ENCODE measurements at places on chromosomes 7 and 10.

GRCh38 chr10:114632869-114633715 lies 25.0 kb downstream of the ABLIM1 start:
- H3K4me3 ChIP-seq: peak overlapping the region; percentile 69
- DNase-seq: peak; percentile 86
- H3K36me3 ChIP-seq: no peaks in the 10 kb centered on the region
- H3K4me1 ChIP-seq: peaks cover 3% of the 10 kb centered on the region

DNA sequence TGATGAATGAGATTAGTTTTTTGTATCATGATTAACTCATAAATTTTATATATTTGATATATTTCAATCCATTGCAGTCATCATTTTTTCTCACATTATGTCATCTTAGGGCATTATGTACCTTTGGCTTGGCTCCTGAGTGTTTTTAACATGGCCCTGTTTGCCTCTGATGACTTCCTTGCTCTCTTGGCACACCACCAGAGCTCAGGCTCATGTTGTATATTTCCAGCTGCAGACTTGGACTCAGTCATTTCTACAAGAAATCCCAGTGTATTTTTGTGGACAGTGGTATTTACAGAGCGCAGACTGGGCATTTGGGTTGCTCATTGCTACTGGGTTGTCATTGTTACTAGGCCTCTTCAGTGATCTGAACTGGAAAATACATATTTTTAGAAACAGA lies 188.5 kb downstream of the ADRA2A start:
- H3K27ac ChIP-seq: no peak overlapping the region
- DNase-seq: no peak
- H3K27me3 ChIP-seq: no peaks in the 10 kb centered on the region
- H3K4me1 ChIP-seq: no peaks in the 10 kb centered on the region

DNA sequence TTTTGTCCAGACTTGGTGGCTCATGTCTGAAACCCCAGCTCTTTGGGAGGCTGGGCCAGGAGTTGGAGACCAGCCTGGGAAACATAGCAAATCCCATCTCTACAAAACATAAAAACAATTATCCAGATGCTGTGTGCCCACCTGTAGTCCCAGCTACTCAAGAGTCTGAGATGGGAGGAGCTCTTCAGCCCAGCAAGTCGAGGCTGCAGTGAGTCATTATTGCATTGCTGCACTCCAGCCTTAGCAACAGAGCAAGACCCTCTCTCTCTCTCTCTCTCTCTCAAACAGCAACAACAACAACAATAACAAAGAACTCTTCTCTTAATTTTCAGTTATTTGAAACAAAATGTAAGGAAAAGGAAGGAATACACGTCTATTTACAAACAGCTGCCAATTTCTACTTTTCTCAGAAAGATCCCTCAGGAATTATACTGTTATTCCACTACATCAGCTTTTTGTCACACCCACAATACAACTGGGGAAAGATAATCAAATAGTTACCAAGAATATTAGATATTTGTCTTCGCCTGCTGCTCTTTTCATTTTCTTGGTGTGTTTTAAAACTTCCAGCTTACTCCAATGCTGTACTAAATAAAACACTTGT lies 5.1 kb upstream of the TSPAN12 start:
- DNase-seq: no peak
- H3K36me3 ChIP-seq: no peaks in the 10 kb centered on the region
- H3K4me3 ChIP-seq: no peak overlapping the region
- no peaks in the 10 kb centered on the region for H3K4me1 ChIP-seq
- no peak overlapping the region for H3K27ac ChIP-seq

- H3K27me3 ChIP-seq: no peaks in the 10 kb centered on the region
- H3K36me3 ChIP-seq: no peaks in the 10 kb centered on the region
- H3K4me1 ChIP-seq: no peaks in the 10 kb centered on the region
- H3K4me3 ChIP-seq: peak overlapping the region; percentile 93
These were observed 581 bp downstream of the FAM3C start for GRCh38 chr7:121395494-121395960.

DNA sequence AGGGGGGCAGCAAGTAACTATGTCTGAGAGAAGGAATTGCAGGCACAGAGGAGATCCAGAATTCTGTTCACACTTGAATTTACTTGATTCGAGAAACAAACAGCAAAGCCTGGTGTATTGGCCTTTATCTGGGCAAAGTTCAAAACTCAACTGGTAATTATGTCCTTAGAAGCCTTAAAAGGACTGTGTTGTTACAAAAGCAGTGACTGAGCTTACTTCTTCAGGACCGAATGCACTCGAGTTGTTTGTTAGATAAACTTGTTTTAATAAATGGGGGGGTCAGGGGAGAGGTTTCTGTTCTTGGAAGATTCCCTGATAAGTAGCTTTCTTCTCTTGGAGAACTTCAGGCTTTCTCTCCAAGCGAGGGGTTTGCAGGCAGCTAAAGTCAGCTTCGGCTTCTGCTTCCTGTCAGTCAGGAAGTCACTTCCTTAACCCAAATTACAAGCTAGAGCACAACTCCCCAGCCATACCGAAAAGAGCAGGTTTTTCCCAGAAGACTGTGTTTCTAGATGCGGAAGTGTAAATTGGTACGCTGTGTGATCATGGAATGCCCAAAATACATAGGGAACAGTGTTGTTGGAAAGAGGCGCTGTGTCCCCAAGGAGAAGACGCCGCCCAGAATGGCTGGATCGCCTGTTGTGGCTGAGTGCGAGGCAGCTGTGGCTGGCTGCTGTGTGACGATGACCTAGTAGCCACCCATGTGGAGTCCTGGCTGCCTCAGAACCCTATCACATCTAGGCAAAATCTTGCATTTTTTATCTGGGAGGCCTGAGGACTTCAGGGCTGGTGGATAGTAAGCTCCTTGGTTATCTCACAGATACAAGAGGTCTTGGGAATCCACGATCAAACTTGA lies 110.4 kb downstream of the TCF7L2 start:
- H3K27ac ChIP-seq: peak overlapping the region; percentile 96
- DNase-seq: no peak
- H3K36me3 ChIP-seq: no peaks in the 10 kb centered on the region
- H3K4me1 ChIP-seq: peaks cover 31% of the 10 kb centered on the region
- peak overlapping the region; percentile 43 for H3K4me3 ChIP-seq
- H3K27me3 ChIP-seq: no peaks in the 10 kb centered on the region

GRCh38 chr10:79345241-79346011 lies 1.8 kb upstream of the PPIF start:
- H3K27me3 ChIP-seq: no peaks in the 10 kb centered on the region
- H3K4me1 ChIP-seq: peaks cover 4% of the 10 kb centered on the region
- no peaks in the 10 kb centered on the region for H3K36me3 ChIP-seq
- H3K27ac ChIP-seq: no peak overlapping the region
- no peak overlapping the region for H3K4me3 ChIP-seq
- DNase-seq: no peak

GRCh38 chr7:101927802-101928201 lies 110.4 kb downstream of the CUX1 start:
- no peaks in the 10 kb centered on the region for H3K36me3 ChIP-seq
- H3K27me3 ChIP-seq: no peaks in the 10 kb centered on the region
- no peak overlapping the region for H3K4me3 ChIP-seq
- H3K27ac ChIP-seq: peak overlapping the region; percentile 56

DNA sequence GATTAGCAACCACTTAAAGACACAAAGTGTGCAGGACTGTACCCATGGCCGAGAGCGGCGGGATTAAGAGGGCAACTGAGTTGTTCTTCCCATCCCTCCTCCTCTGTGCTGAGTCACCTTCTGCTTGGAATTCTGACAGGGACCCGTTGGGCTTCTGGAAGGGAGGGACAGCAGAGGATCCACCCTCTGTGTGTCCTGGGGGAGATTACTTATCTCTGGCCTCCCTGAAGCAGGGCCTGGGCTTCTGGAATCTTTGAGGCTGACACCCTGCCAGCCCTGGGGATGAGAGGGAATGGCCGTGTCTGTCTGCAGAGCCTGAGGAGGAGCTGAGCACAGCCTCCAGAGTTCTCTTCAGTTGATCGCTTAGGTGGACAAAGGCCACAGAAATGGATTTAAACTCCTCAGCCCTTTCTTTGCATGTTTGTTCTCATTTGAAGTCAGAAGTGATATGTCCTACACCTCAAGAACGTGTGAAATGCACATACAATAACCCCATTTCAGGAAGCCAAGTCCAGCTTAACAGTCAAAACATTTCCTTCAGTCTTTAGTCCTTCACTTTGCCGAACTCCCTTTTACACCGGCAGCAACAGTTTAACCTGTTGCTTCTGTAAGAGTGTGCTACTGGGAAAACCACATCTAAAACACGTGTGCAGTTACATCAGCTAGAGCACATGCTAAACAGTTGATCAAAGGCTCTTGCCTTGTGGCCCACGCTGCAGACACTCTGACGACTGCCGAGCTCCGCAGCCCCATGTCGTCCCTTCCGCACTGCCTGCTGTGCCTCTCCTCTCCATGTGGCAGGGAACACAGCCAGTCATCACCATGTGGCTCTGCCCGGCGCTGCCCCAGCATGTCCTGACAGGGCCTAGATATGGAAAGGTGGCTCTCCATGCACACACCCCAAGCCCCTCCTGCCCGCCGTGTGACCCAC lies 55.7 kb downstream of the IKZF1 start:
- no peak for DNase-seq
- no peaks in the 10 kb centered on the region for H3K27me3 ChIP-seq
- H3K4me3 ChIP-seq: no peak overlapping the region
- H3K4me1 ChIP-seq: no peaks in the 10 kb centered on the region

GRCh38 chr7:133139350-133139749 lies 57.5 kb upstream of the CHCHD3 start:
- DNase-seq: no peak
- no peaks in the 10 kb centered on the region for H3K27me3 ChIP-seq
- H3K4me1 ChIP-seq: no peaks in the 10 kb centered on the region
- H3K36me3 ChIP-seq: no peaks in the 10 kb centered on the region

GRCh38 chr7:43479042-43479441 lies 103.9 kb upstream of the STK17A start:
- no peak overlapping the region for H3K27ac ChIP-seq
- no peaks in the 10 kb centered on the region for H3K4me1 ChIP-seq
- DNase-seq: no peak
- H3K27me3 ChIP-seq: no peaks in the 10 kb centered on the region

GRCh38 chr7:23405240-23405618 lies 65.1 kb downstream of the IGF2BP3 start:
- H3K27me3 ChIP-seq: no peaks in the 10 kb centered on the region
- H3K36me3 ChIP-seq: no peaks in the 10 kb centered on the region
- no peak overlapping the region for H3K4me3 ChIP-seq
- no peak for DNase-seq
- no peak overlapping the region for H3K27ac ChIP-seq

DNA sequence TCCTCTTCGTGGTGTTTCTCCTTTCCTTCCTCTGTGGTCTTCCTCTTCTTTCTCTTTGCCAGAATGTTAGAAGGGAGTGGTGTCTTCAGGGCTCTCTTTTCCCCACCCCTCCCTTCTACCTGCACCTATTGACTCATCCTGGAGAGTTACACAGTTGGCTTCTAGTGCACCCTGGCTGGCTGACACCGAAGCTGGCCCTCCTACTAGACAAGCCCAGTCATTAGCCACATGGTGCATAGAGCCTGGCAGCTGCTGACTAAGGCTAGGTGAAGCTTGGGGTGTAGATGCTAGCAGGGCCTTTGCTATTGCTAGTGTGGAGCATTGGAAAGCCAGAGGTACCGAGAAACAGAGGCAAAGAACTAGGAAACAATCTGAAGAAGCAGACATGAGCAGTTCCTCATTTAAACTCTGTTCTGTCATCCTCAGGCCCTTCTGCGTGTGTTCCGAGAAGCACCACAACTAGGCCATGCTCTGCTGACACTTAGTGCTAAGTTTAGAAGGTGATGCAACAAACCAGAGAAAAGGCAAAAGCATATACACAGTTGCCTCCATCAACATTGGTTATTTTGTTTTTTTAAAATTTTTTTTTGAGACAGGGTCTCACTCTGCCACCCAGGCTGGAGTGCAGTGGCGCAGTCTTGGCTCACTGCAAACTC lies 213.9 kb downstream of the BAMBI start:
- H3K4me1 ChIP-seq: no peaks in the 10 kb centered on the region
- H3K27me3 ChIP-seq: no peaks in the 10 kb centered on the region
- H3K27ac ChIP-seq: no peak overlapping the region
- no peak overlapping the region for H3K4me3 ChIP-seq
- H3K36me3 ChIP-seq: no peaks in the 10 kb centered on the region
- no peak for DNase-seq

DNA sequence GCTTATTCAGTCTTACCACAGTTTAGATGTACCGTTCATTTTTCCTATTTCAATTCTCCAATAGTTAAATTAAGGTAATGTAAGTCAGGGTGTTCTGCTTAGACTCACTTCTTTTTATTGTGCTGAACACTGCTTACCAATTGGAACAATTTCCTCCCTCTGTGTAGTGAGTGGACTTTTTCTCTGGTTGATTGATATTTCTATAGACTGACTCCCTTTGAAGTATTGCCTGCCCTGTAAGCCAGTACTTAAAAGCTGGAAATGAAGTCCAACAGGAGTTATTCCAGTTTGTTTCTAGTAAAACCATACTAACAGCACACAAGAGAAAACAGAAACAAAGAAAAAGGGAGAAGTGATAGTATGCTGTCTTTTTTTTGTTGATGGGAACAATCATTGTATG lies 1674.9 kb downstream of the REEP3 start:
- H3K36me3 ChIP-seq: no peaks in the 10 kb centered on the region
- H3K4me1 ChIP-seq: no peaks in the 10 kb centered on the region
- DNase-seq: no peak

DNA sequence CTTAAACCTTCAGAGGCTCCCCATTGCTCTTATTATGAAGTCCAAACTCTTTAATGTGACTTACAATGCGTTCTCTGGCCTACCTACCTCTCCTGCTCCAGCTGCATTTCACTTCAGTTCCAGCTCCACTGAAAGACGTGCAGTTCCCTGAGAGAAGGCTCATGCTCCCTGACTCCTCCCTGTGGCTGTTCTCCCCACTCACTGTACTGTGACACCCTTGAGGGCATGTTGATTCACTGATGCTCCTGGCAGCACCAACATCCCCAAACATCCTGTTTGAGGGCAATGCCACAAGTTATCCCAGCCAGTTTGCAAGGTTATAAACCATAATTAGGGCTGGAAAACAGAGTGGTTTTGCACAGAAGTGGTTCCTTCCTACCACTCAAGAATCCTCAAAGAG lies 111.2 kb downstream of the LSM5 start:
- no peaks in the 10 kb centered on the region for H3K4me1 ChIP-seq
- DNase-seq: no peak
- no peaks in the 10 kb centered on the region for H3K27me3 ChIP-seq
- no peak overlapping the region for H3K4me3 ChIP-seq
- H3K36me3 ChIP-seq: no peaks in the 10 kb centered on the region

GRCh38 chr7:142498364-142498763 lies 240.5 kb upstream of the PRSS58 start:
- H3K36me3 ChIP-seq: no peaks in the 10 kb centered on the region
- no peak overlapping the region for H3K4me3 ChIP-seq
- no peak overlapping the region for H3K27ac ChIP-seq
- no peaks in the 10 kb centered on the region for H3K27me3 ChIP-seq
- DNase-seq: no peak

GRCh38 chr7:106657085-106657991 lies 3.6 kb downstream of the CCDC71L start:
- no peak overlapping the region for H3K4me3 ChIP-seq
- H3K36me3 ChIP-seq: no peaks in the 10 kb centered on the region
- H3K27ac ChIP-seq: no peak overlapping the region
- H3K27me3 ChIP-seq: no peaks in the 10 kb centered on the region
- H3K4me1 ChIP-seq: peaks cover 4% of the 10 kb centered on the region
- DNase-seq: no peak

- no peak for DNase-seq
- no peaks in the 10 kb centered on the region for H3K36me3 ChIP-seq
- no peaks in the 10 kb centered on the region for H3K27me3 ChIP-seq
- H3K4me3 ChIP-seq: no peak overlapping the region
These were observed 80.5 kb downstream of the MET start for GRCh38 chr7:116752305-116753074.
